ENCODE measurements at places on chromosomes 12 and 14.

DNA sequence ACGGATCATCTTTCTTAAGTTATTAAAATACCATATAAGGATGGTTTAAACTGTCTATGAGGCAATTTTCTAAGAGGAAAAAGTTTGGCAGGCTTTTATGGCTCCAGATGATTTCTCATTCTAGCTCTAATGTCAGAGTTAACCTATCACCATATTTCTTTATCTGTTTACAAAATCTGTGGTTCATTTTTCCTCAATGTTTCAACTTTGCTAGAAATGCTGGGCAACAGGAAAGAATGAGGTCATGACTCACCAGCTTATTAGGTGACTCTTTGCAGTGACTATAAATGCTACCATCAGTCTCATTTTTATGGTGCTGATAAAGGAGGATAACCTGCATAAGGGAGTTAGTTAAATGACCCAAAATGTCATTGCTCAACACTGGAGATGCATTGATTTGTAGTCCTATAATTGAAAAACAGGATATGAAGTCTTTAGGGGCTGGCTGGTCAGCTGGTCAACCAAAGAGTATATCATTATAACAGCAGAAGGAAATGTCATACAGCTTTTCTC lies 45.3 kb upstream of the RAP1B start:
- no peak for DNase-seq

DNA sequence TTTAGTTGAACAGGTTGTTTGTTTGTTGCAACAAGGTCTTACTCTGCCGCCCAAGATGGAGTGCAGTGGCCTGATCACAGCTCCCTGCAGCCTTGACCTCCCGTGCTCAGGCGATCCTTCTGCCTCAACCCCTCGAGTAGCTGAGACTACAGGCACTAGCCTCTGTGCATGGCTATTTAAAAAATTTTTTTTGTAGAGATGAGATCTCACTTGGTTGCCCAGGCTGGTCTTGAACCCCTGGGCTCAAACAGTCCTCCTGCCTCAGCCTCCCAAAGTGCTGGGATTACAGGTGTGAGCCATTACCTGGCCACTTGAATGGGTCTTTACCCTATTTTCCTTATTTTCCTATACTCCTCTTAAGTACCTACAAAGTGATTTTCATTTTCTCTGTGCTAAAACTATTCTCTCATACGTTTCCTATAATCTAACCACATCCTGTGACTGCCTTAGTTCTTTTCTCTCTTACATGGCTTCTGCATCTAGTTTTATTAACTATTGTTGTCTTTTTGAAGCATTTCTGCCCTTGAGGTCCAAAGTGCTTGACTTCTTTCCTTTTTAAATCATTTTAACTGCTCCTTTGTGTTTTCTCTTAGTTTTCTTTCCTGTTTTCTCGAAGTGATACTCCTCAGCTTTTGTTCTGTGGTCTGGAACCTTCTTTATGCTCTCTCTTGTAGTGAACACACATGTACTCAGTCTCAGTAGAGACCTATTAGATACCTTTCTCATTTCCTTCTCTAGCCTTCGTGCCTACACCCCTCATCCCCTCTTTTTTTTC lies 14.1 kb downstream of the GPX2 start:
- no peak for DNase-seq

GRCh38 chr12:56205445-56205844 lies 16.2 kb upstream of the SMARCC2 start:
- DNase-seq: no peak

DNA sequence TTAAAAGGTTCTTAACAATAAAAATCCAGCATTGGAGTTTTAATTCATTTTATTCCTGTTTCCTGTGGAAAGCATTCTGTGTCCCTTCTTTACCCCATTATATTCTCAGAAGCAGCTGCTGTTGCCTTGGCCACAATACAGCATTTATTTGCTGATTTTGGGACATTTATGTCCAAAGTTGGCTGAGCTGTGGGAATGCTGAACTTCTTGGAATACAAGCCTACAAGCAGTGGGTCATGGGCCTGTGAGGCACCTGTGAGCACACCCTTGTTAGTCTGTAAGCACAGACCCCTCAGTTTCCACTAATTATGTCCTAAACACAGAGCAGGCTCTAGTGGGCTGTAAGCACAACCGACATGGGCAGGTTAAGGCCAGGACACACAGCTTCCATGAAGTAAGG lies 122.2 kb upstream of the IGF1 start:
- DNase-seq: no peak

- DNase-seq: no peak
Observed at GRCh38 chr12:11162502-11162901, 8.5 kb upstream of the SMIM10L1 start.

GRCh38 chr12:67394550-67394949 lies 125.4 kb downstream of the CAND1 start:
- DNase-seq: no peak

Measured in NCI-H2029 (cell line).